ENCODE measurements at places on chromosomes 2 and 18.

DNA sequence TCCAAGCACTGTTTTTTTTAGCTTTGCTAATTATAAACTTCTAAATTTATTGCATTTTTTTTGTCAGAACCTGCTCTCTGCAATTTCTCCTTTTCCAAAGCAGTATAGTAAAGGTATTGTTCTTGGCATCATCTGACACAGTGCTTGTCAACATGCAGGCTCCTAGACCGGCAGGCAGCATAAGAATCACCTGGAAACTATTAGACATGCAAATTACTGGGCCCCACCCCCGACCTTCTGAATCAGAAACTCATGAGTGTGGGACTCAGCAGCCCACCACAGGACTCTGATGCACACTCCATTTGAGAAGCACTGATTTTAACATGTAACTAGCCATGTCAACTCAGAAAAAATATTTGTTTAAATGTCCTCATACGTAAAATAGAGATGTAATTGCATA lies 551.1 kb upstream of the CELF4 start:
- DNase-seq: no peak

DNA sequence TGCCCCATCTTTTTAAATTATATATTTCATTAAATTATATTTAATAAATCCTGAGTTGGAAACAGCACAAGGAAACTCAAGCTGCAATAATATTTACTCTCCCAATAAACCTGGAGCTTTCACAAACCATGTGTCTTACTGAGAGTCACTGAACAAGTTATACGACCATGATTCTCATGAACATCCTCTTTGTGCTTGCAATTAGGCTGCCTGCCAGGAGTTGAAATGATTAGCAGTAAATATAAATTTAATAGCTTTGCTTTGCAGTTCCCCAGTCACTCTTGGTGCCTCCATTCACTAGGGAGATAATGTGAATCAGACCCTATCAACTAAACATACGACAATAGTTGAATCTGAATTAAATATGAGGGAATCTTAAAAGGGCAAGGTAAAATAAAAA lies 905.1 kb downstream of the NRXN1 start:
- DNase-seq: no peak

- no peak for DNase-seq
These were observed 238.5 kb downstream of the HDAC4 start for GRCh38 chr2:239162141-239162821.

DNA sequence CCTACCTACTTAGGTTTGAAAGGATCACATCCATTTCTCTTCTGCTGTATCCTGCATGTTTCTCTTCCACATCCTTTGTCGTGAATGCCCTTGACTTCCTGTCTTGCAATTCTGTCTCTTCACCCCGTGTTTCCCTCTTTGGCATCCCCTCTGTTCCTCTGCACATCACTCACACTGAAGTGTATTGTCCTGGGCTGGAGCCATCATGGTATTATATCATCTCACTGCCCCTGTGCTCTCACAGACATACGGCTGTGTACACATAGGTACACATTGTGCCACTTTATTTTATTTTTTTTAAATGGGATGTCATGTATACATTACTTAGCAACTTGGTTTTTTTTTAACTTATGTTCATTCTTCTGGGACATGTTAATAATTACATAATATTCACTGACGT lies 291.6 kb downstream of the ALPK2 start:
- DNase-seq: no peak

DNA sequence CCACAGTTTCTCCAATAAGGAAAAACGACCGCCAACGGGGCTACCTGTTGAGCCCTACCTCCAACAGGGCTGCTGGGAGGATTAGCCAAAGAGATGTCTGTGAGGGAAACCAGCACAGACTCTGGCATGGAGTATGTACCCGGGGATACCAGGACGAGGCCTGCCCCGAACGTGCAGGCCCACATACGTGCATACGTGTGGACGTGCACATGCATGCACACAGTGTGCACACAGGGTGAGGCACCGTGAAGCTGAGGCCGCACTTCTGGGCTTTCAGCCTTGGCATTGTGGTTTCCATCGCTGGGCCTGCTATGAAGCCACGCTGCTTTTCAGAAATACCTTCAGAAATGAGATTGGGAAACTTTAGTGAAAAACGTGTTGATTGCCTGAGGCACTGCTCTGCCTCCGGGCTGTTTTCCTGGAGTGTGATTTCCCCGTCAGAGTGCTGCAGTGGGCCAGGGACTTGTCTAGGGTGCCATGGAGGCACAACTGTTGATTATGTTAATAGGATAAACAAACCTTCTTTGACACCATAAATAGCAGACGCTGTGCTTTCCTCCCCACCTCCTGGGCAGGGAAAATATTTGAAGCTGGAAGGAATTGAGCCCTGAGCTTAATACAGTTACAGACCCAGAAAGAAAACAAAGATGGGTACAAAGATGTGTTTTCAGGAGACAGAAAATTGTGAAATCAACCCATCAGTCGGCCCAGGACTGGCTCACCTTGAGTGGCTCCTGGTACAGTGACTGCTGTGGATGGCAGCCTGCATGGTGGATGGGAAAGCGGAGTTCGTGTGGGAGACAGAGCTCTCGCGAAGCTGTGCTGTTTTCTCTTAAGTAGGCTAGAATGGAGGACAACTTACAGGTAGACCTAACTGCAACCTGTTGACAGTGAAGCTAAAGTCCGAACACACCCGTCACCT lies 182.3 kb downstream of the FAM210A start:
- DNase-seq: no peak

DNA sequence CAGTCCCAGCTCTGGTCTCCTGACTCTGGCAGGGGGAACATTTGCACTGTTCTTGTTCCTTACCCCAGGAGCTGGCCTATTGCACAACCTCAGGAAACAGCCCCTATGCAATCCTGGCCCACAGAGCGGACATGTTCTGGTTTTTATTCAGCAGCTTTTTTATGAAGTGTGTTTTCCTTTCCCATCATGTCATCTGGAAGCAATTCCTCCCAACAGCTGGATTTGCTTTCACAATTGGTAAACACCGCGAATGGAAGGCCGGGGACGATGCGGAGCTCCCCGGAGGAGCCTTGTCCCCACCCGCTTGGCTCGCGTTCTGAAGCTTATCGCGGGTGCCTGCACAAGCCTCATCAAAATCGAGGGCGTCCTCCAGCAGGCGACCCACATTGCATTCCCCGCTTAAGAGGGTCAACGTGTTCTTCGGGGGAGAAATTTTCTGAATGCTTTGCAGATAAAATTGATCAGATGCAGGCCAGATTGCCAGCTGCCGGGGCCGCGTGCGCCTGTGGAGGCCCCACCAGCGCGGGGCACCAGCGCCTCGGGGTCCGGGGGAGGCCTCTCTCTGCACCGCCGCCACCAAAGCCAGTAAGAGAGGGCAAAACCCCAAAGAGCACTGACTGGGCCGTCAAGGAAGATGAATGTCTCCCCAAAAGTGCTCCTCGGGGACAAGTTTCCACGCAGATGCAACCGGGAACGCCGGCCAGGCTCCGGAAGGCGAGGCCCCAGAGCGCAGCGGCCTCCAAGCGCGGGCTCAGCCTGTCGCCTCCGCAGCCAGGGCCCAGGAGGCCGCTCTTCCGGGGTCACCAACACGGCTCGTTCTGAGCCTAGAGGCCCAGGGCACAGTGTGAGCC lies 60.3 kb upstream of the SP3 start:
- DNase-seq: no peak

GRCh38 chr18:13436576-13436975 lies 218.0 kb downstream of the LDLRAD4 start:
- DNase-seq: no peak

DNA sequence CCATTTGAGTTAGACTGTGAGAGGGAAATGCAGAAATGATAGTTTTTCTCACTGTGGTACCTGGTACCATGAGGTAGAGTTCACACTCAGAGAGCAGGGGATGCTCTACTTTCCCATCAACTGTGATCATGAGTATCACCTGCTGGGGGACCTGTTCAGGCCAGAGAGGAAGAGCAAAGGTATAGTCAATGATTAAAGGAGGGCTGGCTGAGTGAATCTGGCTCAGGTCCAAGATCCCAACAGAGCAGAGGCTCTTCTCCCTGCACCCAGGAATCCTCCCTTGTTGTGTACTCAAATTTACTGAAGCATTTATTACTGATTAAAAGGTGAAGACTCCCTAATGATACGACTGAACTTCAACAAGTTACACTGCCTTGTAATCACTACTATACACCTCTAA lies 104.6 kb upstream of the CHRNA1 start:
- no peak for DNase-seq

- DNase-seq: no peak
These were observed 50.9 kb downstream of the SOS1 start for GRCh38 chr2:39069890-39070465.

GRCh38 chr2:150465703-150466569 lies 21.5 kb downstream of the RND3 start:
- no peak for DNase-seq

GRCh38 chr18:1094409-1094808 lies 189.7 kb downstream of the ADCYAP1 start:
- no peak for DNase-seq

DNA sequence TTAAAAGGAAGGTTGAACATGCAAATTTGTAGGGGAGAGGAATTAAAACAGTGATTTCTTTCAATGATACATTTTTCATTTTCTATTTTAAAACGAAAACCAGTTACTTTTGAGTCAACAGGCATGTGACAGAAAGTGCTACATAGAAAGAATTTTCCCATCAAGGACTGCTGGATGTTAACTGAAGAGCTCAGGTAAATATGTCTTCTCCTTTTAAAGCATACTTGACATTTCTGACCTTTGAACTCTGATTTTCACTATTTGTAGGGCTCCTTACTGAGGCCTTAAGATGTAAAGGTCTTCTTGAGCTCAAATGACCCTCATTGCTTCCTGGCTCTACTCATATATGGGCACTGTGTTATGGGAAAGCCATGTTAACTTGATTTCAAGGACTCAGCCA lies 32.4 kb downstream of the FIGN start:
- no peak for DNase-seq

GRCh38 chr2:191222507-191222906 lies 22.7 kb upstream of the MYO1B start:
- no peak for DNase-seq

- DNase-seq: no peak
These were observed 810.8 kb downstream of the NRXN1 start for GRCh38 chr2:50221106-50221505.

DNA sequence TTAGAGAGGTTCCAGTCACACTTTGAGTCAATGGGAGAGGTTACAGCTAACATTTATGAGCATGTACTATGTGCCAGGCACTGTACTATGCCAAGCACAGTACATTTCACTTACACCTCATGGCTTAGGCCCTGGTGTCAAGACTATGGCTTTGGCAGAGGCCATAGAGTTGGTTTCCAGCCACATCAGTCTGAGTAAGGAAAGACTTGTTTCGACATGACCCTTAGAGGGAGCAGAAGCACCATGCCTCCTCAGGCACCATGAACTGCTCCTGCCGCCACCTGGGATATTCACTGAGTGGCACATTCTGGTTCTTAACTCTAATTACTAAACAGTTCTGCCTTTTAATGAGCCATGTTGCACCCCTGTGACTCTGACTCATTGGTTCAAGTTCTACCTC lies 12.7 kb downstream of the DGUOK start:
- peak; percentile 32 for DNase-seq

DNA sequence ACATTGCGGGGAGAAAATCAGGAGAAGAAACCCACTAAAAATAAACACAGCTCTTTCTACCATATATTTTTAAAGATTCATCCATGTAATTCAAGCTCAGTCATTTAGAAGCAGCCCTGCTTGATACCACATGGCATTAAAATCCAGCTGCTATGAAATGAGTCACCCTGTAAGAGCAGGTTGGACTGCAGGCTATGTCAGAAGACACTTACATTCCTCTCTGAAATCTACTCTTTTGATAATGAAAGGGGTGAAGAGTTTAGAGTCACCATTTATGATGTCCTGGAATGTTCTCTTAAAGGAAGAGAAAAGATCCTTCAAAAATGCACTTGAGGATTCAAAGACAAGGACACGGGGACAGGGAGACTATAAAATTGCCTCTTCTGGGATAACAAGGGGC lies 100.6 kb upstream of the APCDD1 start:
- DNase-seq: no peak

- peak; percentile 43 for DNase-seq
These were observed 347.3 kb upstream of the HNRNPA3 start for GRCh38 chr2:176865336-176865735.

- DNase-seq: no peak
These were observed 15.6 kb upstream of the MC2R start for GRCh38 chr18:13930964-13931363.

DNA sequence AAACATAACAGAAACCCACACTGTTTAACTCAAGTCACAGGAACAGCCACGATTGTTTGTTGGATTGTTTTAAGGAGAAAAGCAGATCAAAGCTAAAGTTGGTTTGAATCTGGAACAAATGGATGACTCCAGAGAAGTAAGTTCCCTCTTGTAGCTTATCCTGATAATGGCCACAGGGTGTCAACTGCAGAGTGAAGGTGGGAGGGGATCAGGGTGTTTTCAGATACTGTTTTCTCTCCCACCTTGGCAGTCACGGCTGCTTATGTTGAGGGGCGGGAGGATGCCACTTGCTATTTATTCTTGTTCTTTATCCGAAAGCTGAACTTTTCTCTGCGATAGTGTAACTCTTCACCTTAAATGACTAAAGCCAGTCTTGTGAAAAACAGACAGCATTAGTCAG lies 36.5 kb upstream of the INPP4A start:
- DNase-seq: no peak

DNA sequence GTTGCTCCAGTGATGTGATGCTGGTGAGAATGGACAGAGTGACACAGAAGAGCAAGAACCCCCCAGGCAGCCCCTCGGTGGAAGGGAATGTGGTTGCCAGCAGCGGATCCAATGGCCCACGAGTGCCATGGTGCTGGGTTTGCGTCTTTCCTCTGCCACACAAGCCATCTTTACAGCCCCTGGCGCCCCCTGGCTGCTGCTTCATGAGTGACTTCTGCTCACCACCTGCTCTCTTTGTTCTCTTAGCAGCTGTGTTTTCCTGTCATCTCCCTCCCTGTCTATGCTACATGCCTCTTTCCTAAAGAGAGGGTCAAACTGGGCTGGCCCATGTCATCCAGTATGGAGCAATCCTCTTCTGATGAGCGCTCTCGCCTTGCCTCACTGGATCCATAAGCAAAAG lies 300.0 kb upstream of the SMIM21 start:
- DNase-seq: peak; percentile 47

- no peak for DNase-seq
These were observed 70.9 kb downstream of the MAP3K20 start for GRCh38 chr2:173146590-173146989.

- no peak for DNase-seq
These were observed 193 bp downstream of the MBOAT2 start for GRCh38 chr2:9003366-9003615.

- DNase-seq: no peak
These were observed 63.2 kb downstream of the MOGAT1 start for GRCh38 chr2:222734703-222735014.

DNA sequence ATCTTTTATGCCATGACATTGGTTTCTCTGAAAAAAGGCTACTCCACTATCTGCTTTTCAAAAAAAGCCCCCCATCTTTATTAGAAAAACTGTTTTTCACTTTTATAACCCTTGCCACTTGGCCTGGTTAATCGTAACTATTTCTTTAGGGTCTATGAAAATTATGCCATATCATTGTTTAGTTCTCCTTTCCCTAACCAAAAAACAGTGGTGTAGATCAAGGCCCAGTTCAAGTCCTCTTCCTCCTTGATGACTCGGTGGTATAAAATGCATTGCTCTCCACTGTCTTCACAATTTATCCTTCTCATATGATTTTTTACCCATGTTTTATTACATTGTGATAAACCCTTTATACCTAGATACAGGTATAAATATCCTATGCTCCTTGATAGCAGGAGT lies 205.5 kb downstream of the ZNF521 start:
- DNase-seq: no peak

GRCh38 chr18:45839414-45840395 lies 14.2 kb downstream of the SIGLEC15 start:
- DNase-seq: peak; percentile 21

Measured in GDM1 (cell line).